ENCODE measurements at places on chromosomes 2 and 18. TPM values are rescaled to one million over a fixed set of nuclear protein-coding genes. Genes with fewer than 3 reads are reported as not detected.

- DNase-seq: no peak
Measured at GRCh38 chr2:108154366-108155061, 85.3 kb upstream of the SULT1C3 start.

DNA sequence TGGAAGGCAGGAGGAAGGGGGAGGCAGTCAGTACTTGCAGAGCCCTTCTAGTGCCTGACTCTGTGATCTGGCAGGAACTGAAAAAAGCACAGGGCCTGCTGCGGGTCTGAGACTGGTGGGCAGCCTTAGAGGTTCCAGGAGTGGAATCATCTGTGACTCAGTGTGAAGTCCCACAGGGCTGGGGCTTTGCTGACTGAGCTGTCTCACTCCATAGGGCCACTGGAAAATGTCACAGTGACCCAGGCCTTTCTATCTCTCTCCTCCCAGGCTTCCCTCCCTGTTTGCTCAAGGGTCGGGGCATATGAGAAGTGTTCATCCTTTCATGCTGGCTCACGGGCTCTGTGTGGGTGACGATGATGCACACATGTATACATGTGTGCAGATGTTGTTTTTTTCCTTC is 47.1 kb upstream of the ZFP36L2 start:
- DNase-seq: no peak

- no peak for DNase-seq
Measured at GRCh38 chr2:217091531-217091930, 231.7 kb upstream of the TNP1 start.

- DNase-seq: peak; percentile 16
Measured at GRCh38 chr2:196988639-196989038, 62.1 kb upstream of the PGAP1 start.

- DNase-seq: no peak
Measured at GRCh38 chr2:233844064-233844807, 10.1 kb downstream of the HJURP start.

DNA sequence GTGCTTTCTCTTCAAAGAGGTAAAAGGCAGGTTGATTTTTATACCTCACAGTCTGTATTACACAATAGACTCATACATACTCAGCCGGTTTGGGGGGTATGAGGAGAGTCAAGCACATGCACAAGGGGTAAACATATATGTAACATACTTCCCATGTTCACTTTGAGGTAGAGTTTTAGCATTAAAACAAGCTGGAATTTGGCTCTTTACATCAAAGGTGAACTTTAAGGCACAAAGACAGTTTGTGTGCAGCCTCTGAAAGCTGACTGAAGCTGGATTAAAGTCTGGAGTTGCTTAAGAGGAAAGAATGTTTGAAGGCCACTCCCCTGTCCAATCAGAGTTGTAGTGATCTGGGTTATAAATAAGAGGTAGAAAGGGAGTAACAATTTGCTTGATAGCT is 282.0 kb downstream of the DPP10 start:
- no peak for DNase-seq

GRCh38 chr2:20064841-20065240 is 13.4 kb upstream of the LAPTM4A start:
- DNase-seq: no peak

- no peak for DNase-seq
Measured at GRCh38 chr18:4438938-4439337, 16.2 kb downstream of the DLGAP1 start.

DNA sequence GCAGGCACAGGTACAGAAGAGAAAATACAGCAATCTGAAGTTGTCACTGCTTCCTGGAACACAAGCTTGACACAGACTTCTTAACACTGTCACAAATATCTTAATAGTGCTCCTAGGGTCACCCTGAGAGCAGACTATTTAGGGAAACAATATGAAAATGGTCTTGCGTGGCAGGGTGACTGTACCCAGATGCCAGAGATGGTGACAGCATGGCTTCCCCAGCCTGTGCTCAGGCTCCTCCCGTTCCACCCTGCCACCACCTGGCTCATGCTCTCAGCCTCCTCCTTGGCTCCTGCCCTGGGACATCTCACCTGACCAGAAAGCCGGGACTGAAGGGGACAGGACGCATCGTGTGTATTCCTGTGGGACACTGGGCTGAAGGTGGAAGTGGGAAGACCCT is 111.5 kb downstream of the RAPGEF4 start:
- no peak for DNase-seq

DNA sequence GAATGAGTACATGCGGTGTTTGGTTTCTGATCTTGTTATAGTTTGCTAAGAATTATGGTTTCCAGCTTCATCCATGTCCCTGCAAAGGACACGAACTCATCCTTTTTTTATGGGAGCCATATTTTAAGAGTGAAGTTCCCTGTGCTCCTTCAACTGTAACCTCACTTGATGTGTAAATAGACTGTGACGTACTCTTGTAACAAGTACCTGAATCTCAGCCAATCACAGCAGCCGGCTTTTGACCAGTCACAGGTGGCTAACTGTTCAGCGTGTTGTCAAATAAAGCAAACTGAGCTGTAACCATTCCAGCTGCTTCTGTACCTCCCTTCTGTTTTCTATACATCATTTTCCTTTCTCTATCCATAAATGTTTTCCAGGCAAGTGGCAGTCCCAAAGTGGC is 774.3 kb upstream of the HS6ST1 start:
- no peak for DNase-seq

The ASAP2 gene
- polyA plus RNA-seq: 21.2 TPM

Data from muscle of arm (tissue), 14 donors.